ENCODE measurements at places on chromosomes 7 and 10.

- DNase-seq: no peak
Observed at GRCh38 chr10:59954296-59954695, 47.9 kb upstream of the CCDC6 start.

DNA sequence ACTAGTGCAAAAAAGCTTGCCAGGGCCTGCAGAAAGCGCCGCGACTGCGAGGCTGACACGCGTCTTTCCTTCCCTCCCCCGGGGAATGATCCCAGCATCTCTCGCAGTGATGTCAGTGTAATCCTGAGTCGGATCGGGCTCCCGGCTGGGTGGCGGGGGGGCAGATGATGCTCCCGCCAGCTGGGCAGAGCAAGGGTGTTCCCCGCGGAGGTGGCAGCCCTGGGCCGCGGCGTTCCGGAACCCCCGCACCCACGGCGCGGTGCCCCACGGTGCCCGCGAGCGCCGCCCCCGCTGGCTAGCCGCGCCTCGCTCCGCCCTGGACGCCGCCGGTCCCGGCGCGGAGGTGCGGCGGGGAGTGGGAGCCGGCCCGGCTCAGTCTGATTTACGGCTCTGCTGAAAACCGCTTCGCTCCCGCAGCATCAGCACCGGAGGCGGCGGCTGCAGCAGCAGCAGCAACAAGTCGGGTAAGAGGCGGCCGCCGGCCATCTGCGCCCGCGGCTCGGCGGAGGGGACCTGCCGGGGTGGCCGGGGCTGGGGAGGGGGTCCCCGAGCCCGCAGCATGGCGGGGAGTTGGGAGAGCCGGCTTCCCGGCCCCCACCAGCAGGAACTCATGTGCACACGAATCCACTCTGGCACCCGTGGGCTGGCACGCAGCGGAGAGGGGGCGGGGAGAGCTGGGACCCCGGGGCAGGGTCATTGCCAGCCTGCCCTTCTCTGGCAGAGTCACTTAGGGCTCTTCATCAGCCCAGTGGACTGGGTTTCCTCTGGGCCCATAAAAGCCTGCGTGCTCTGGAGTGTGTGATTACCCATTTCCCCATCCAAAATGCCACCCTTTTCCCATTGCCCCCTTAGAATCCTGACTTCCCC is at the start of gene ZNF365:
Gene ZNF365, plus strand, starts transcription at position 375 of the 867 bp plus-strand sequence. CDS start 1,825 bp downstream, outside the sequence.
- DNase-seq: no peak

- no peak for DNase-seq
Observed at GRCh38 chr7:4621396-4621795, 60.7 kb upstream of the FOXK1 start.

GRCh38 chr7:151686826-151687225 is 167.1 kb upstream of the RHEB start:
- DNase-seq: no peak

GRCh38 chr7:68793513-68793912 is 804.8 kb upstream of the AUTS2 start:
- DNase-seq: no peak

DNA sequence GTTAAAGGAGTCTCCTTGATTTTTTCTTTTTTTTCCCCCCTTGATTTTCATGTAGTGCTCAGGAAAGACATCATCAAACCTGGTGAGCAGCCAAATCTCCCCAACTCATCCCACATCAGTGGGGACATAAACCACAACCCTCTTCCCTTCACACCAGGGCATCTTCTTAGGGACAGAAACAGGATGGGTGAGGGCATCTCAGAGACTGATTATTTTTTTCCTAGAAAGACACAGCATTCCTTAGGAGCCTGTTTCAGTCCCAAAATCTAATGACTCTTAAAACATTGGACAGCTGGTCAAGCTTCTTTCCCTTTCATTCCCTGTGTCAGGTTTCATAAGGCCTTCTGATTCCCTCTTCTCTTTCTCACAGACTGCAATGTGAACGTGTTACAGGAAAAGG is 31.5 kb upstream of the GSAP start:
- DNase-seq: no peak

DNA sequence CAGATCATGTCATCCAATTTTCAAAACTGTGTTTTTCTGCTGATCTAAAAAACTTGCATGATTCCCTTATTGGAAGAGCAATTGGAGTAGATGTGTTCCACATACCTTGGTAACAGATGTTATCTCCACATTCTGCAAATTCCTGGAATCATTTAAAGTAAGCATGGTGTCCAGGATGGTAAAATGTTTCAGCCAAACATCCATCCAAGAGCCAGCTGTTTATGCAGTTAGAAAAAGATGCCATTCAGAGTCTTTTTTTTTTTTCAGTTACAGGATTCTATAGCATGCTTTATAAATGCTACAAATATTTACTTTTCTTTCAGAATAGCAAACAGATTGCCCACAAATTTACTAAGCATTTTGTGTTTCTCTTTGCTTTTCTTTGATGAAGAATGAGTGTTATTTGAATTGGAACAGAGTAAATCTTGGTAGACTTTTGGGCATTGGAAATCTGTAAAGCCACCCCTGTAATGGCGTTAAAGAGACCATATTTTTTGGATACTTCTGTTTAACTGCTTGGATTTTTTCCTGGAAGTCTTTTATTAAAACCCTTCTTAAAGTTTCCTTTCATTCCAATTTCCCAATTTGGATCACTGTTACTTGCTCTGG is 149.8 kb downstream of the GNAT3 start:
- DNase-seq: no peak

DNA sequence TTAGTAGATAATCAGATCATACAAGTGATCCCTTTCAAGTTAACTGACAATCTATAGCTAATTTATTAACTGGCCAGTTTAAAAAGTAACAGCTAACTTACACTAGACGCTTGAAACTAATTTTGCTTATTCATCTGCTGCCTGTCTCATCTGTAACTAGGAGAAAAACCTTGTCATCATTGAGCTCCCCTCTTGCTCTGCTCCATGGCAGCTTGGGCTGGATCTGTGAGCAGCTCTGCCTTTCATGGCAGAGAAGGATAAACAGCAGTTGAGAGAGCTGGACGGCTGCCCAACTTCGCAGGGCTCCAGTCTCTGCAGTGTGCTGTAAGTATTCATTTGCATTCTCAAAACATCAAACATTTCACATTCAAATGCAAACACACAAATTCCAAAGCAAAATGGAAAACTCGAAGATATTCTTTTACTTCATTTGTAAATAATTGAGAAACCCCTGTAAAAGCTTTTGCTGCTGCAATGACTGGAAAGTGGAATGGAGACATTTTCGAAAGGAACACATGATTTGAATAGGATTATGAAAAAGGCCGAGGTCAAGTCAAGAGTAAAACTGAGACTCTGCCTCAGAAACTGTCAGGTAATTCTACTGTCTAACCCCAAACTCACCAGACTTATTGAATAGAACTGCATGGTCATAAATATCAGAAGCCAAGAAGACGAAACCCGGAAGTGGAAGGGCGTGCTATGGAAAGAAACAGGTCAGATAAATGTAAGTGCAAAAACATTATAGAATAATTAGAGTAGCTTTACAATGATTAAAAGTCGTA is 17.6 kb downstream of the SLC35B4 start:
- DNase-seq: no peak

DNA sequence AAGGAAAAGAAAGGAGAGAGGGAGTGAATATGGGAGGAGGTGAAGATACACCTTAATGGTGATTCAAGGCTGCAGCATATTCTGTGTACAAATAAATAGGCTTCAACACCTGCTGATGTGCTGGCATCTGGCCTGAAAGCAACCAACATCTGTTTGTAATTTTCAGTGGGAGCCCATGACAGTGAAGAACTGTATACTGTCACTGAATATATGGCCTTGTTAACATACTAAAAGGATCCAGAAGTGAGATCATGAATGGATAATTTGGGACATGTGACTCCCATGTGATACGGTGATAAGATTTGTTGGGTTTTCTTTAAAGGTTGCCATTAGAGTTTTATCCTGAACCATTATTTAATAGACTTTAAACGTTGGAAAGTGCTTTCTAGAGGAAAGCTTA is 459.3 kb downstream of the CNTNAP2 start:
- DNase-seq: no peak

DNA sequence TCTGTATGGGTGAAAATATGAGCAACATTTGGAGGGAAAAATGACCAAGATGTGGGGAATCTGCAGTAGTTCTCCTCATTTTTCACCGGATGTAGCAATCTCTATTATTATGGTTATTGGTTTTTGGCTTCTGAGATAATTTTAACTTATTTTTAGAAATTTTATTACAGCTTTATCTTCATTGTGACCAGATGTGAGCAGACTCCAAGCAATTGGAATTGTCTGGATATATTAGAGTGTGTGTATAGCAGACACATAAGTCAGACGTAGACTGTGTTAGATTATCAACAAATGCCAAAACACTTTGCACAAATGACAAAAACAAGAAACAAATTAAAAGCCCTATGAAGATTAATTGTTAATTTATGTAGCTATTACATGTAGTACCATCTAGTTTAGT is 249.1 kb downstream of the DNAJB9 start:
- no peak for DNase-seq

DNA sequence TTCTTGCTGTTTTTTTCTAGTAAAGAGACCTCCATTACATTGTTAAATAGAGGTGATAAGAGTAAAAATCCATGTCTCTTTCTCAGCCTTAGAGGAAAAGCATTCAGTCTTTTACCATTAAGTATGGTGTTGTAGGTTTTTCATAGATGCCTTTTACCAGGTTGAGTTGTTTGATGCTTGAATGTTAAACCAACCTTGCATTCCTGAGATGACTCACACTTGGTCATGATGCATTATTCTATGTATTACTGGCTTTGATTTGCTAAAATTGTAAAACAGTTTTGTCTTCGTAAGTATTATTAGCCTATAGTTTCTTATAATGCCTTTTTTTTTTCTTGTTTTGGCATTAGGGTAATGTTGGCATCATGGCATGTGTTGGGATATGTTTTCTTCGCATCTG is 90.0 kb downstream of the ANKRD61 start:
- DNase-seq: no peak

DNA sequence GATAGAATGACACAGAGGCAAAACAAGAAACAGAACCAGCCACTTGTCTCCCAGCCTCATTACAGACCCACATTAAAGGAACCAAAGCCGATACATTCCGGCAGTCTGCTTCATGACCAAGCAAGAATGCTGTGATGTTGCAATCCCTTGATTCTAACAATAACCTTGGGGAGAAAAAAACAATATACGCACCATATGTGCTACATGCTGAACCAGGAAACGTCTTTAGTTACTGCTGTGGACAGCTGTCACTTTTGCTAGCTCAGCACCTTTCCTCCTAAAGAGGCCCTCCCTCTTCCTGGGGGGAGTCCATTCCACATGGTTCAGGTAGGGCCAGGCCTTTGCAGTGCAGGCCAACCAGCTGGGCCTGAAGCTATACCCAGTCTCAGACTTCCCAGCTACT is 79.1 kb downstream of the PRTFDC1 start:
- no peak for DNase-seq

DNA sequence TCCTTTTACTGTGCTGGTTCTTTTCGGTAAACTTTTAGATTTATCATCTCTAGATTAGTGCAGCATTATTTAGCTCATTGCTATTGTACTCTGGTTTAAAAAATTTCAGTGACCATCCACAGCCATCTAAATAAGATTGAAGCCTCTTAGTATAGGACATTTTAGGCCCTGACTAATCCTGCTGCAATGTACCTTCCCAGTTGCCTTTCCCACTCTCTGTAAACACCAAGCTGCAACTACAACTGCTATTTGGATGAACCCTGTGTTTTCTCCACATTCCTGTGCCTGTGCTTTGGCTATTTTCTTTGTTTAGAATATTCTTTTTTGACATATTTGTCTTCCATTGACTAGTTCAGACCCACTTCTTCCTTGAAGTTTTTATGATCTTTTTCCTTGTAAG is 314.6 kb downstream of the AUTS2 start:
- no peak for DNase-seq

DNA sequence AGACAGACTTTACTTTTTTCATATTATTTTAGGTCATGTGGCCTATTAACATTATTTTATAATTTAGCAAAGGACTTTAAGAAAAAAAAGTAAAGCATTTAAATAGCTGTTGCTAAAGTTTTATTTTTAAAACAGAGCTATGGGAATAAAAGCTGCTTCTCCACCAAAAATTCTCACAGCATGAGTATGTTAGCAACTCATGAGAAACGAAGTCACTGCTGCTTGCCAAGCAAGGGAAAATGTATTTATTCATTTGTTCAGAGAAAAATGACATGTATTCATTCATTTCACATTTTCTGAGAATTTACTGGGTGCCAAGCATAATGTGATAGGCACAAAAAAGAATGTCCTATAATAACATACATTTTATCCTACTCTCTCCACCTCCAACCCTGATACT is 5.1 kb downstream of the LRRC72 start:
- DNase-seq: no peak

GRCh38 chr7:87202705-87203104 is 16.8 kb downstream of the TMEM243 start:
- no peak for DNase-seq

DNA sequence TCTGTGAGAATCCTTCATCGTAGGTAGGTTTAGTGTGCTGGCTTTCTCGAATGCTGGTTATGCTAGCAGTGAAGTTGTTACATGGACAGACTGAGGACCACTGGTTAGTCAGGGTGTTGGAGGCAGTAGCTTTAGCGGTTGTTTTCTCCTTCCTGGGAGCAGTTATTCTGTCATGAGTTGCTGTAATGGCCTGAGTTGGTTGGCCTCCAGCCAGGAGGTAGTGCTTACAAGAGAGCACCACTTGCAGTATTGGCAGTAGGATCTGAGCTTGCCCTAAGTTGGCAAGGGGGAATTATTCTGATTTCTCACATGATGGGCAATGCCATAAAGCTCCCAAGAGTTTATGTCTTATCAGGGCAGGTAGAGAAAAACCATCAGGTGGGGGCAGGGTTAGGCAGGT is 58.0 kb downstream of the IPMK start:
- no peak for DNase-seq

GRCh38 chr10:121155742-121156474 is 304.7 kb downstream of the WDR11 start:
- no peak for DNase-seq

GRCh38 chr10:124278356-124278755 is 140.4 kb downstream of the OAT start:
- no peak for DNase-seq

DNA sequence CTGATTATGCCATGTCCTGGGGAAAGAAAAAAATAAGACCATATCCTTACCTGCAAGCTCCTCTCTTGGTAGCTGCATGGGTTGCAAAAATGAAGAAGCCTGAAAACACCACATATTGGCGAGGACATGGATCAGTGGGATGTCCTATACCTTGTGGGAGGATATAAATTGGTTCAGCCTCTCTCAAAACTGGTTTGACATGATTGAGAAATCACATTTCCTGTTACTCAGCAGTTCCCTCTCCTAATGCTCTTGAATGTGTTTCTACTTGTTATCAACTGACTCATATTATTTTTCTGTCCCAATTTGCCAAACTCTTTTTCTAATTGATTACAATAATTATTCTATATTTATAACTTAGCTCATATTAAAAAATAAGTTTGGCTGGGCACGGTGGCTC is 380.2 kb downstream of the EXOC4 start:
- DNase-seq: no peak

All from cortex of kidney (tissue), 1 donor.